ENCODE measurements at places on chromosomes 4 and X.
A peak's percentile ranks its signal among the peaks of the same experiment; 100 is the strongest.

DNA sequence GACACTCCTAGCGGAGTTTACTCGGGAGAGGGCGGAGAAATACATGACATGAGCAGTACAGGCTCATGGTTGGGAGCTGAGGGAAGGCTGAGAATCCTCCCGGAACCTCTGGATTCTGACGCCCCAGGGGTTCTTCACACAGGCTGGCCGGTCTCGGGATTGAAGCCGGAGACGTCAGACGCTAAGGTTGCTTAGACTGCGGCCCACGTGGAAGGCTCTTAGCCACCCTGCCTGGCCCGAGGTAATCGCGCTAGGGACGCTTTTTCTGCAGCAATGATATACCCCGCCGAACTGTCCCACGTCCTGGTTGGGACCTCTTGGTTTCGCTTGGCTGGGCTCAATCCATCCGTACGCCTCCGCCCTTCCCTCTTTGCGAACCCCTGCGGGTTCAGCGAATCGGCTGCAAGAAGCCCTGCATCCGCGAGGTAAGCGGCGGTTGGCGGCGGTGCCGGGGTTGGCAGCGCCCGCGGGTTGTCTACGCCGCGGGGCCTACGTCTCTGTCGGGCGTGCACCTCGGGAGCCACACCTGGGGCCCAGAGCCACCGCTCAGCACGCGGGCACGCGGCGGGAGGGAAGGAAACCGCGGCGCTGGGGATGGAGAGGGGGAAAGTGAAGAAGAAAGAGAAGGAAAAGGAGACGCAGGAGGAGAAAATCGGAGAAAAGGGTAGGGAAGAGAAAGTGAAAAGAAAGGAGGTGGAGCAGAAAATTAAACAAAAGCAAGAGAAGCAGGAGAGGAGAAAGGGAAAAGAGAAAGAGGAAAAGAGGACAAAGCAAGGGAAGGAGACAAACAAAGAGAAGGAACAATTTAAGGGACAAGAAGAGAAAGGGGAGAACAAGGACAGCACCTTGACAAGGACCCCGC, at the start of gene ARL9:
ARL9 (plus strand) TSS at position 523 of the 862 bp plus-strand sequence; CDS start at position 595, 72 bp downstream.
- no peak for DNase-seq

DNA sequence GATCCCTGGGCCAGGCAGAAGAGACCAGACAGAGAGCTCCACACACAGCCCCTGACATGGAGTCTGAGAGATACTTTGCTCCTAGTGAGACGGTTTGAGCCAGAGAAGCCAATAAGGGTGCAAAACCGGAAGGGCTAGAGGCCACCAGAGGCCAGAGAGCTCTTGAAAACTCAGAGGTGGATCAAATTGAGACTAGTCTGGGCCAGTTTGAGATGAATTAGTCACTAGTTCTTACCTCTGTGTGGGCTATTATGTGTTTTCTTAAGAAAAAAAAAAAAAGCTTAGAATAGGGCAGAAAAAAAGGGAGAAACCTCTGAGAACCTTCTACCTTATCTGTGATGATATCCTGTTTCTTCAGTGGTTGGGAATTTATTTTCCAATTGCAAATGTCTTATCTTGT, 110.4 kb upstream of the EDNRA start:
- DNase-seq = peak; percentile 9

GRCh38 chr4:20395160-20395773, 143.6 kb downstream of the SLIT2 start:
- no peak for DNase-seq

DNA sequence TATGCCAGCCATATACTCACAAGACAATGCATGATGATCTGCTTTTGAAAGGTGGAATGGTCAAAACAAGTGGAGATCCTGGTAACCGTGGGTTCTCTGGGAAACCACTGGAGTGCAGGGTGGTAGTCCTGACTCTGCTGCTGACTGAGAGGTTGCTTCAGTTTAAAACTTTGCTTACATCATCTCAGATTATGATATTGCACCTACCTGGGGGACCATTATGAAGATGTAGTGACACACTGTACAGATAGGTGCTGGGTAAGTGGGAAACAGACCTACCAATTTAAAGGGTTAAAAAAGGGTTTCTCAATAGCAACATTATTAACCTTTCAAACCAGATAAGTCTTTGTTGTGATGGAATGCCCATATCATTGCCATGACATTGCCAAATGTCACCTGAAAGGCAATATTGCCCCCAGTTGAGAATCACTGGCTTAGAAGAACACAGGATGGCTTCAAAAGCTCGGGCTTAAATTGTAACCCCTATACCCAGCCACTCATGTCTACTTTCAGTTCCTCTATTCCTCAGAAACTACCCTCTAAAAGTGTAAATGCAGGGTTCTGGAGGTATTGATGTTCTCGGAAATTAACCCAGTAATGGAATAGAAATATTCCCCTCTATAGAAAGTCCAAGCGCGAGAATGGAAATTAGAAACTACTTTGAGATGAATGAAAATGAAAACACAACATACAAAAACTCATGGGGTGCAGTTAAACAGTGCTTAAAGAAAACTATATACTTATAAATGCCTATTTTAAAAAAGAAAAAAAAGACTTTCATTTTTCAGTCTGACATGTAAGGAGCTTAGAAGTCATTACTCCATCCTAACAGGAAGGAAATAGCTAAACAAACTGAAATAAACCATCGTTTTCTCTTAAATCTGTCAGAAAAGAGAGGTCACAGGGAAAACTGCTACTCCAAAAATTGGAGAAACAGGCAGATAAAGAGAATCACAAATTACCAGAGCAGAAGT, 65.8 kb downstream of the ARHGEF6 start:
- DNase-seq = no peak

All from RCC 7860 (cell line).